ENCODE measurements at places on chromosomes 13 and 19.
A peak's percentile ranks its signal among the peaks of the same experiment; 100 is the strongest.

GRCh38 chr19:1253514-1254080 lies 5.2 kb downstream of the MIDN start:
- DNase-seq, result peak; percentile 90

DNA sequence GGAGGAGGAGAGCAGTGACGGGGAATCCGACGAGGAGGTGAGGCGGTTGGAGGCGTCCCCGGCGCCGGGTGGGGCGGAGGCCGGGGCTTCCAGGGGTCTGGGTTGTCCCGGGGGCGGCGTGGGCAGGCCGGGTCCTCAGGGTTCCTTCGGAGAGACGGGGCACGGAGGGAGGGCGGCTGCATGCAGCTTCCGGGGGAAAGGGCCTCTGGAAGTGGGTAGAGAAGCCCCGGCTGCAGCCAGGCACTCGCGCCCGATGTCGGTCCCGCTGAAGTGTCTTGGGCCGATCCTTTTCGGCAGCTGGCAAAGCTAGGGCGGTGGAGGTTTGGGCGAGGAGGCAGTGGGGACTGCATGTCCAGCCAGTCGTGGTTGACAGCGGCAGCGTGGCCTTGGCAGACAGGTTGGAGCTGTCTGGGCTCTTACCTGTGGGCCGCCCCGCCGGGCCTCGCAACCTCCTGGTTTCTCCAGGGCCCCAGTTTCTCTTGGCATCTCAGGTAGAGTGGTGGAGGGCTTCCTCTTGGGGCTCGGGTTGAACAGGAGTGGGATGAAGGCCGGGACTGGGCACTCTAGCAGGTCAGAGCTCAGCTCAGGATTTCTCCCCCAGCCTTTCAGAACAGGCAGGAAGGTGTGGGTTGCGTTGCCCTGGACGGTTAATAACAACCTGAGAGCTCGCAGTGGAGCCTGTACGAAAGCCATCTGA lies 690 bp downstream of the KMT2B start:
- no peak for DNase-seq

- peak; percentile 38 for DNase-seq
These were observed 14.4 kb downstream of the CAPN12 start for GRCh38 chr19:38729653-38730469.

DNA sequence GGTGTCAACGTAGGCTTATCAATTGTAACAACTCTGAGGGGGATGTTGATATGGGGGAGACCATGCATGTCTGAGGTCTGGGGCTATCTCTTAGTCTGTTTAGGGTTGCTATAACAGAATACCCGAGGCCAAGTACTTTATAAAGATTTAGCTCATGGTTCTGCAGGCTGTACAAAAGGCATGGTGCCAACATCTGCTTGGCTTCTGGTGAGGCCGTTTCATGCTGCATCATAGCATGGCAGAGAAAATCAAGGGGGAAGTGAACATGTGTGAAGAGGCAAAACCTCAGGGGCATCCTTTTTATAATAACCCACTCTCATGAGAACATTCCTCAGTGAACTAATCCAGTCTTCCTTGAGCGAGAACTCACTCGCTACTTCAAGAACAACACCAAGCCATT lies 353.8 kb downstream of the ENOX1 start:
- DNase-seq, result no peak

- no peak for DNase-seq
These were observed 2.7 kb downstream of the CYP4F3 start for GRCh38 chr19:15643387-15643786.

GRCh38 chr13:97234742-97235141 lies 12.6 kb downstream of the MBNL2 start:
- DNase-seq, result no peak

DNA sequence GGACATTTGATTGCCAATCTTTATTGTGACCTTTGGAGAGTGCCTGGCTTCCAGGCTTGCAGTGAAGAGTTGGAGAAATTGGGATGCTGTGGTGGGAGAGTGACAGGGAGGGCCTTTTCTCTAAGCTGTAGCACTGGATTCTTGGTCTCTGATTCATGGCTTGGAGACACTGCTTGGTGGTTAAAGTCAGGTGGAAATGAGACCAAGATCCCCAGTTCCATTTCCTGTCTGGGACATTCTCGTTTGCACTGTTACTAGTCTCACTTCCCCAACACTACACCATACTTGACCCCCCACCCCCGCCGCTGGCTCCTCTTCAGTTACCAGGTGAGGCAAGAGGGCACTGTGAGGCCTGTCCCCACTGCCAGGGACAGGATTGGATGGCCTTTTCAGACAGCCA lies 2.9 kb downstream of the SUPT5H start:
- peak; percentile 34 for DNase-seq

DNA sequence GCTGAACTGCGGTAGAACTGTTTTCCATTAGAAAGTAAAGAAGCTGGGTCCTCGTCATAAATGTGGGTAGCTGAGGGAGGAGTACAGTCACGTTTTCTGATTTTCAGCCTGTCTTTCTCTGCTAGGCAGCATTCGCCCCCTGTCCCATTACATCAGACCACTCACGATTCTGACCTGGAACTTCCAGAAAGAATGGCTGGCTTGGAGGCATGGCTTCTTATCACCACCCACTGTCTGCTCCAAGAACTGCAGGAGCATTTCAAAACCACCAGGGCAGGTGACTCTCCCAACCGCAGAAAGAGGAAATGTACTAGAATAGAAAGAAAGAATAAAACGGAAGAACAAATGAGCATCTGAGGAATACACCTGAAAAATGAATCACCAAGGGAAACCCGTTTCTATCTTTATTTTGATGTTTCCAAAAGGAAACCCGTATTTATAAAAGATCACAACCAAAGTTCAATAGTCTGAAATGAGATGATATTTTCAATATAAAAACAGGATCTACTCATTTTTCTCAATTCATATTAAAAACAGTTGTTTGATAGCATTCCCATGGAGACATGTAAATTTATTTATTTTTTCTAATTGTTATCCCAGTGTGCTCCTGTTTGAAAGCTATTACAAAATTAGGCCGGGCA lies 22.1 kb upstream of the POMP start:
- DNase-seq, result peak; percentile 68

- DNase-seq, result no peak
These were observed 589 bp downstream of the RBM26 start for GRCh38 chr13:79405501-79405830.

- DNase-seq, result peak; percentile 68
These were observed 104.3 kb downstream of the KCNRG start for GRCh38 chr13:50119591-50119990.

GRCh38 chr13:97226788-97227627 lies 4.9 kb downstream of the MBNL2 start:
- peak; percentile 76 for DNase-seq

All from amniotic epithelial cell (primary cell).